ENCODE measurements at places on chromosomes 3 and 15. TPM values are rescaled to one million over a fixed set of nuclear protein-coding genes. Genes with fewer than 3 reads are reported as not detected.

DNA sequence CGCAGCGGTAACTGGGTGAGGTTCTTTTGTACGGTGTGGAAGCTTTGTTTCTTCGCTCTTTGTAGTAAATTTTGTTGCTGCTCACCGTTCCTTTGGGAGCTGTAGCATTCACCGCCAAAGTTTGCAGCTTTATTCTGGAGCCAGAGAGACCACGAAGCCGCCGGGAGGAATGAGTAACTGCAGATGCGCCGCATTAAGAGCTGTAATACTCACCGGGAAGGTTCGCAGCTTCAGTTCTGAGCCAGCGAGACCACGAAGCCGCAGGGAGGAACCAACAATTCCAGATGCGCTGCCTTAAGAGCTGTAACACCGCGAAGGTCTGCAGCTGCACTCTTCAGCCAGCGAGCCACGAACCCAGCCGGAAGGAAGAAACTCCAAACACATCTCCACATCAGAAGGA lies 56.0 kb upstream of the DYNC1LI1 start:
- no peak for DNase-seq
- H3K27me3 ChIP-seq, result no peaks in the 10 kb centered on the region
- H3K36me3 ChIP-seq, result no peaks in the 10 kb centered on the region

DNA sequence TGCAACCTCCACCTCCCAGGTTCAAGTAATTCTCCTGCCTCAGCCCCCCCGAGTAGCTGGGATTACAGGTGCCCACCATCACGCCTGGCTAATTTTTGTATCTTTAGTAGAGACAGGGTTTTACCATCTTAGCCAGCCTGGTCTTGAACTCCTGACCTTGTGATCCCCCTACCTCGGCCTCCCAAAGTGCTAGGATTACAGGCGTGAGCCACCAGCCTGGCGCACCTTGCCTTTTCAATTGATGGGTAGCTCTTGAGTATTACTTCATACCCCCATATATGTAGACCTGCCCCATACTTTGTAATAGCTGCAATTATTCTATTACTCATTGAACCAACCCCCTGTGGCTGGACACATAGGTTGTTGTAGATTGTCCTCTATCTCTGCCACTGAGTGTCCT lies 101.3 kb downstream of the LRRK1 start:
- H3K4me3 ChIP-seq, result no peak overlapping the region
- H3K27me3 ChIP-seq, result no peaks in the 10 kb centered on the region
- no peaks in the 10 kb centered on the region for H3K36me3 ChIP-seq
- H3K27ac ChIP-seq, result no peak overlapping the region
- peaks cover 33% of the 10 kb centered on the region for H3K4me1 ChIP-seq

DNA sequence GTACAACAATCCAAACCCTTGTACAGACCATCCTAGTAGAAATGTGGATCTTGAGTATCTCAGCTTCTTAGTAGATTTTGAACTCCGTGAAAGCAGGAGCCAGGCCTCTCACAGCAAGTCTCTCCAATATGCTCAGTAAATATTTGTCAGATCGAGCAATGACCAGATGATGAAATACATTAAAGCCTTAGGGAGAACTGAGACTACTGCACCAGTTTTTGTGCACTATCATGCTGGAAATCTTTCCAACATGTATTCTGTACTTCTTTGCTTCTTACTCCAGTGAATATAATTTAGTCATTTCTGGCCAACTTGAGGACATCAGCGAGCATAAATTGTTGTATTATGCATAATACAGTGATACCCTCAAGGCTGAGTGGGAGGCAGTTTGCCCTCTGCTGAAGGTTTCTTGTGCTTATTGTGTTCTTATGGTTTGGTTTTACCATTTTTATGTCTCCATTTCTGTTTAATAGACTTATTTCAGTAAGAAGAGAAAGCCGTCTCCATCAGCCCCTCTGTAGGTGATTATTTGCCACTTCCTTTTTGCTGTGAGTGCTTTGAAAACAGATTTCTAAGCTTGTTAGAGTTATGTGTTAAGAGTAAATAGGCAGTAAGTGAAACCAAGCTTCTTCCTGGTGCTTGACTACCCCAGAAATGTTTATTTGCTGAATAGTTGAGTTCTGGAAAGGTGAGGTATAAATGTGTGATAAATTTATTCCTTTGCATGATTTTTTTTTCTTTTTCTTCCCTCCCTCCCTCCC lies 147.1 kb downstream of the PGPEP1L start:
- no peak overlapping the region for H3K4me3 ChIP-seq
- H3K27me3 ChIP-seq, result no peaks in the 10 kb centered on the region
- H3K27ac ChIP-seq, result no peak overlapping the region
- H3K4me1 ChIP-seq, result peaks cover 19% of the 10 kb centered on the region

- H3K27ac ChIP-seq, result no peak overlapping the region
- no peak overlapping the region for H3K4me3 ChIP-seq
- no peaks in the 10 kb centered on the region for H3K27me3 ChIP-seq
Observed at GRCh38 chr3:156307704-156308103, 187.3 kb downstream of the KCNAB1 start.

- no peak overlapping the region for H3K27ac ChIP-seq
- H3K36me3 ChIP-seq, result no peaks in the 10 kb centered on the region
- H3K4me3 ChIP-seq, result no peak overlapping the region
Observed at GRCh38 chr3:100844063-100844936, 135.0 kb downstream of the TFG start.

GRCh38 chr3:173221010-173221409 lies 80.0 kb upstream of the SPATA16 start:
- H3K4me1 ChIP-seq, result no peaks in the 10 kb centered on the region
- no peaks in the 10 kb centered on the region for H3K27me3 ChIP-seq
- no peaks in the 10 kb centered on the region for H3K36me3 ChIP-seq
- no peak overlapping the region for H3K27ac ChIP-seq

DNA sequence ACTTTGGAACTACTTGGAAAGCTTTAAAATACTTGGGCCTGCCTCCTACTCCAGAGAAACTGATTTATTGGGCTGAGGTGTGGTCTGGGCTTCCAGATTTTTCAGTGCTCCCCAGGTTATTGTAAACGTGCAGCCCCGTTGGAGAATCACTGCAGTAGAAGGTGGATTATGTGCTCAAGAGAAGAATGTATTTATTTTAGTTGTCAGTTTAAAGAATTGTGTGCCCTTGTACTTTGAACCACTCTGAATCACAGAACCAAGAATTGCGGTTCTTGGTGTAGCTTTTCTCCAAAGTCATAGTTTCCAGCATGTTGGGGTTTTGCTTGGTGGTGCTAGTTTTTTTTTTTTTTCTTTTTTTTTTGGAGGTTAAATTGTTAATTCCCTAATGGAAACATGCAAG lies 1.6 kb downstream of the TATDN2 start:
- H3K4me1 ChIP-seq, result no peaks in the 10 kb centered on the region
- no peak overlapping the region for H3K27ac ChIP-seq
- H3K27me3 ChIP-seq, result no peaks in the 10 kb centered on the region
- peak overlapping the region; percentile 86 for H3K4me3 ChIP-seq
- no peak for DNase-seq
- H3K36me3 ChIP-seq, result peaks cover 14% of the 10 kb centered on the region

GRCh38 chr3:186930641-186931531 lies 560 bp downstream of the ST6GAL1 start:
- no peaks in the 10 kb centered on the region for H3K4me1 ChIP-seq
- H3K4me3 ChIP-seq, result peak overlapping the region; percentile 94
- peak; percentile 71 for DNase-seq
- no peaks in the 10 kb centered on the region for H3K36me3 ChIP-seq

DNA sequence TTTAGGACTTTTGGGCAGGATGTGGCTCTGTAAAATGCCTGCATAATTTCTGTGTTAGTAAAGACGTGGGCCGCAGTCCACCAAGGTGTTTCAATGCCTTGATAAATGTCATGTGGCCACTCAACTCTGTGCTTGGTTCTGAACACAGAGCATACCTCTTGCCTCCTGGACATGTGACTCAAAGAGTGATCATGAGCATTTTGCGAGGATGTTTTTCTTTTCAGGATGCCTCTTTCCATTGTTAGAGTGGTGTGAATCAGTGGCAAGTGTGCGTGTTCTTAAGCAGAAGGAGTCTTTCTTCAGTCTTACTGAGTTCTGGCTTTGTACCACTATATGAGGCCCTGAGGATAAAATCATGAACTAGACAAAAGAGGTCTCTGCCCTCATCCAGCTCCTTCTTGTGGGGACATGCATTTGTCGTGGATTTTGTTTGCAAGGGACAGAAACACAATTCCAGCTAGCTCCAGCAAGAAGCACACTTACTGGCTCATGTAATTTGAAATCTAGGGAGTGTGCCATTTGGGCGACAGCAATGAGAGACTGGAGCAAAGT lies 363.4 kb downstream of the LRTM1 start:
- no peak overlapping the region for H3K27ac ChIP-seq
- DNase-seq, result no peak
- no peak overlapping the region for H3K4me3 ChIP-seq
- peaks cover 4% of the 10 kb centered on the region for H3K27me3 ChIP-seq
- no peaks in the 10 kb centered on the region for H3K36me3 ChIP-seq

DNA sequence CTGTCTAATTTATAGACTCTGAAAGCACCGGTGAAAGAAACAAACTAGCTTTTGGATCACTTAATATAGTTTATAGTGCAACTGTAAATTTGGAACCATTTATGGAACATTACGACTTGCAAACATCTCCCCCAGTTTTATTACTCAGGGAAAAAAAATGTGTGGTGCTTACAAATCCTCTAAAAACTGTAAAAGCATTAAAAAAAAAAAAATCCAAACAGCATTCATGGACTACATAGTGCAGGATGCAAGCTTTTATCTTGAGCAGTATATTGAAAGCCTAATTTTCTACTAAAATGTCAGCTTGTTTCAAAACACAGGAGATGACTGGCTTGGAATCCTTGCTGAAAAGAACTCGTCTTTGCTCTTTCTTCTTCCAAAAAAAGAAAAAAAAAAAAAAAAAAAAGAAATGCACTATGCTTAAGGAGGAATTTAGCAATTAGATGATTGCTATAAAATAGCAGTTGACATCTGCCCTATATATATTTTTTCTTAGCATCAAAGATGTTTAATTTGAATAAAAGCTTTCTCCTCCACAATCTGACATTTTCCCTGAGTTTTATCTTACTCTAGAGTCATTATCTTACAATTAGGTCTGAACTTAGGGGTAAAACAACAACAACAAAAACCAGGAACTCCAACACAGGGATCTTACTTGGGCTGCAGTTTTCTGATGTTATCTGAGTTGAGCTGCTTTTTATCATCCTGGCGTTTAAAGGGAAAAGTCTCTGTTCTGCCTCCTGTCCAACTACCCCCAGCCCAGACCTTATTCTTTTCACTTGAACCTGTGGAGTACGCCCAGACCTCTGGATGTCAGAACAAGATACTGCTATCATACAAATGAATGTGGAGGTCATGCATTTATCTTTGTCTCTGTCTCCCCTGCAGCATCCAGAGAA lies 62.6 kb upstream of the PDZRN3 start:
- DNase-seq, result peak; percentile 47
- H3K27ac ChIP-seq, result no peak overlapping the region
- H3K4me1 ChIP-seq, result no peaks in the 10 kb centered on the region
- H3K4me3 ChIP-seq, result no peak overlapping the region
- no peaks in the 10 kb centered on the region for H3K36me3 ChIP-seq
- no peaks in the 10 kb centered on the region for H3K27me3 ChIP-seq

GRCh38 chr3:27927882-27928281 lies 205.8 kb upstream of the EOMES start:
- H3K36me3 ChIP-seq, result no peaks in the 10 kb centered on the region
- no peaks in the 10 kb centered on the region for H3K27me3 ChIP-seq
- no peak for DNase-seq
- no peak overlapping the region for H3K4me3 ChIP-seq
- no peaks in the 10 kb centered on the region for H3K4me1 ChIP-seq
- H3K27ac ChIP-seq, result no peak overlapping the region

DNA sequence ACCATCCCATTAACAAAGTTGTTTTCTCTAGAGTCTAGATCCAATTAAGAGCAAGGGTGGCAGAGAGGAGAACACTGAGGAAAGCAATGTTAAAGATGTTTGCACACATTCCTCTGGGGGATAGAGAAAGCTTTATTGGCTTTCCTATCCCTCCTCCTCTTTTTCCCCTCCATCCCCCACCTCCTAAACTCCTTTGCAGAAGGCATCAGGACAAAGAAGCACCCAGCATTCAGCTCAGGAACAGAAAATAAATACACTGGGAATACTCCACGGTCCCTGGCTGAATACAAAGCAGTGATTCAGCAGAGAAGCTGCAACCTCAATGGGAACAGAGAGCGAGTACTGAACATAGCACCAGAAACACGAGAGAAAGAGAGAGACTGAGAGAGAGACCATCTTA lies 21.9 kb downstream of the LSAMP start:
- peaks cover 7% of the 10 kb centered on the region for H3K4me1 ChIP-seq
- no peak overlapping the region for H3K4me3 ChIP-seq
- no peak overlapping the region for H3K27ac ChIP-seq
- no peaks in the 10 kb centered on the region for H3K36me3 ChIP-seq

- H3K4me3 ChIP-seq, result no peak overlapping the region
- H3K36me3 ChIP-seq, result no peaks in the 10 kb centered on the region
- H3K27ac ChIP-seq, result no peak overlapping the region
- H3K4me1 ChIP-seq, result no peaks in the 10 kb centered on the region
Observed at GRCh38 chr3:99620976-99621375, 17.4 kb upstream of the COL8A1 start.

- no peak for DNase-seq
- no peaks in the 10 kb centered on the region for H3K36me3 ChIP-seq
- no peak overlapping the region for H3K4me3 ChIP-seq
- no peak overlapping the region for H3K27ac ChIP-seq
Observed at GRCh38 chr3:161640181-161640580, 143.6 kb downstream of the OTOL1 start.

- no peaks in the 10 kb centered on the region for H3K27me3 ChIP-seq
- H3K4me1 ChIP-seq, result no peaks in the 10 kb centered on the region
- no peak overlapping the region for H3K27ac ChIP-seq
- DNase-seq, result no peak
- H3K36me3 ChIP-seq, result no peaks in the 10 kb centered on the region
Observed at GRCh38 chr3:28151207-28151550, 90.2 kb upstream of the CMC1 start.

DNA sequence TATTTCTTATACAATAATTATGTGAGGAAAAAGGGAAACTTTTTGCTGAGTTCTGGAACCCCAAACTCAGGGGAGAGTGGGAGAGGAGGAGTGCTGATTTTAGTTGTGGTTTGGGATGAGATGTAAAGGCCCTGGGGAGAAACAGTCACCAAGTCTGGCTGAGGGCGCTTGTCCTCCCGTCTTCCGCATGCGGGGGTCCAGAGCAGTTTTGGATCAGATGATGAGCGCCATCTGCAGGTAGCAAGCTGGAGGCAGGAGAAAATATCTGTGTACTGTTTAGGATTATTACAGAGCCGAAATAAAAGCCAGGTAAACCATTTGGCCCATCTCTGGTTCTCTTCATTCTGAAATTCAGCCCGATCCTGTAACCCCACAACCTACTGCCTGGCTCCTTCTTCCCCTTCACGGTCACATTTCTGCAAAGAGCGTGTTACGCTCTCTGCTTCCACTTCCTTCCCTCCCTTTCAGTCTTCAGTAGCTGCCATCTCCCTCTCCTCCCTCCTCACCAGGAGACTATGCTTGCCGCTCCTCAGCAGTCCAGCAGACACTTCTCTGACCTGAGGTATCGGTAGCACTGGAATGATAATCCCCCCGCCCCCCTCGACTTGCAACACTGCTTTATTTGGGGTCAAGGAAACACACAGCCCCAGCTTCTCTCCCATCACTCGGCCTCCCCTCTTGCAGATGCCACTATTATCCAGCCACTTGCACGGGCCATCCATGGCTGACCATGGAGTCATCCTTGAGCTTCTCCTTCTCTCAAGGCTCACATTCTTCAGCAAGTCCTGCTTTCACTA lies 1.4 kb upstream of the PARP14 start:
- no peaks in the 10 kb centered on the region for H3K27me3 ChIP-seq
- peak; percentile 89 for DNase-seq

The POLR2H gene
- 139 TPM for polyA plus RNA-seq

The NOX5 gene
- 0.08 TPM for polyA plus RNA-seq

The TMEM40 gene
- polyA plus RNA-seq, result 6.0 TPM

The ARRDC4 gene
- polyA plus RNA-seq, result 16.5 TPM

The COL6A6 gene
- 2.8 TPM for polyA plus RNA-seq

The FES gene
- 25.7 TPM for polyA plus RNA-seq

The MCF2L2 gene
- 0.59 TPM for polyA plus RNA-seq

The MST1 gene
- 27.0 TPM for polyA plus RNA-seq

The RAB43 gene
- 18.6 TPM for polyA plus RNA-seq

The BUB1B gene
- polyA plus RNA-seq, result 2.3 TPM

All from lung (tissue), 17 donors.